Nucleus accumbens (tissue), 56 donors: ENCODE measurements at places on chromosomes 1 and 21.

GRCh38 chr1:214248311-214249085 is 32.5 kb upstream of the SMYD2 start:
- DNase-seq: no peak

GRCh38 chr1:169024800-169025271 is 81.7 kb upstream of the ATP1B1 start:
- DNase-seq: no peak

- DNase-seq: no peak
Observed at GRCh38 chr21:26715878-26716506, 129.2 kb downstream of the ADAMTS1 start.

DNA sequence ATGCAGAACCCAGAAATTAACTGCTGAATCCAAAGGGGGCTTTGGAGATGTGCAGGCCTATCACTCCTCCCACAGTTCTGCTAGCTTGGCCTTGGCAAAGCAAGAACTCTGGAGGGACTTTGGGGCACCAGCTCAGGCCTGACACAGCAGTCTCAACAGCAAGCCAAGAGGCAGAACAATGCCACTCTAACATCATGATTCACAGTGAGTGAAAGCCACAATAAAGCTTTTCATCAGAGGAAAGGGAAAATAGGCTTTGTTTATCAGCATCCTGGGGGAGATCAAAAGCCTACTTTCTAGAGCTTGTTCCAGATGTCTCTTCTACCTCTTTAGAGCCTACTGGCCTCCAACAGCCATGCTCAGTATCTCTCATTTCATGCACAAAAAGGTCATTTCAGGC is 283.4 kb downstream of the KCNH1 start:
- peak; percentile 12 for DNase-seq

GRCh38 chr1:196063294-196063693 is 544.9 kb downstream of the KCNT2 start:
- no peak for DNase-seq

GRCh38 chr1:61851235-61851634 is 109.0 kb downstream of the PATJ start:
- no peak for DNase-seq

DNA sequence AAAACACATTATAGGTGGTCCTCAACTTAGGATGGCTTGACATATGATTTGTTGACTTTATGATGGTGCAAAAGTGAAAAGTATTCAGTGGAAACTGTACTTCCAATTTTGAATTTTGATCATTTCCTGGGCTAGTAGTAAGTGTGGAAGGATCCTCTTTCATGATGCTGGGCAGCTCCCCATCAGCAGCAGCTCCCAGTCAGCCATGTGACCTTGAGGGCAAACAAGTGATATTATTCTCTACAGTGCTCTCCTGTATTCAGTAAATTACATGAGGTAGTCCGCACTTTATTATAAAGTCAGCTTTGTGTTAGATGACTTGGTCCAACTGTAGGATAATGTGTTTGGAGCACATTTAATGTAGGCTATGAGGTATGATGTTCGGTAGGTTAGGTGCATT is 36.4 kb downstream of the SLC22A15 start:
- no peak for DNase-seq

DNA sequence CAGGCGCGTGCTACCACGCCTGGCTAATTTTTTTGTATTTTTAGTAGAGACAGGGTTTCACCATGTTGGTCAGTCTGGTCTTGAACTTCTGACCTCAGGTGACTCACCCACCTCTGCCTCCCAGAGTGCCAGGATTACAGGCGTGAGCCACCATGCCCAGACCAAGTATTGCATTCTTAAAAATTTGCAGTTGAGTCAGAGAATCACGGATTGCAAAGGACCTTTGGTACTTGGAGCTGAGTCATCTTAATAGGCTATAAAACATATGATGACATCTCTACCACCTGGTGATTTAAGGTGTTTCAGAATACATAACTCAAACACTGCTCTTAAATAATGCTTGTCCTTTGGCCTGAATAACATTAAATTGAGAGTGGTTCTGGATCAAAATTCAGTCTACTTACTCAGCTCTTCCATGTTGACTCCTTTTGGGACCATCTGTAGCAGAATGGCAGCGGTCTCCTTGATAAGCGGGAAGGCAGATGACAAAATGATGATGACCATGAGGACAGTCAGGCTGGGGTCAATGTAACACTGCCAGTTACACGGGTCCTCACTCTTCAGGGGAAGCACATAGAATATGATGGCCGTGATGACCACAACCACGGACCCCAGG is 10.4 kb downstream of the SLC30A10 start:
- no peak for DNase-seq

- peak; percentile 91 for DNase-seq
Observed at GRCh38 chr1:45550401-45551351, at the start of gene AKR1A1. Gene AKR1A1 (plus strand): TSS chr1:45550826. CDS start chr1:45561795, 10,969 bp downstream.

GRCh38 chr1:26285366-26286063 is 5.6 kb downstream of the SH3BGRL3 start:
- no peak for DNase-seq

DNA sequence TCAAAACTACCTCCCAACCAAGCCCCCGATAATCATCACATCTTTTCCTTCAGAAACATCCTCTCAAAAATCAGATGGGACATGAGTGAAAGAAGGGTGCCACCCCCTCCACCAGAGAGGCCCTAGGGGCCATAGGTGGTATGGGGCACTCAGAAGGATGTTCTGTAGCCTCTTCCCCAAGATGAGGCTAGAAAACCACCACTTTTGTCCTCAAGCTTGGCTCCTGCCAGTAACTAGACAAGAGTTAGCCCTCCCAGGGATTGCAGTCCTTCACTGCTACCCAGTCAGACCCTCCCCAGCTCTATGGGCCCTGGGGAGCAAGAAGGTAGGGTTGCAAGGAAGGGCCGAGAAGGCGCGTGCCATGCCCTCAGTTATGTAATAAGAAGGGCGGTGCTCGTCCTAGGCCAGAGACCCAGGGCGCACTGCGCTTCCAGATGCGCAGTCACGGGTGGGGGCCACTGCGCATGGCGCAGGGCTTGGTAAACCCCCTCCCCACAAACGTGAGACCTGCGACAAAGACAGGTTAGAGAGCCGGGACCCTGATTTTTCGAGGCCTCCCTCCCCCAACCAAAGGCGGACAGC is 69.7 kb downstream of the CD46 start:
- DNase-seq: no peak

GRCh38 chr1:204725821-204726448 is 40.4 kb upstream of the LRRN2 start:
- DNase-seq: no peak

- no peak for DNase-seq
Observed at GRCh38 chr1:116817582-116818064, 63.4 kb downstream of the CD2 start.

- no peak for DNase-seq
Observed at GRCh38 chr1:9691691-9692090, 40.2 kb downstream of the PIK3CD start.

DNA sequence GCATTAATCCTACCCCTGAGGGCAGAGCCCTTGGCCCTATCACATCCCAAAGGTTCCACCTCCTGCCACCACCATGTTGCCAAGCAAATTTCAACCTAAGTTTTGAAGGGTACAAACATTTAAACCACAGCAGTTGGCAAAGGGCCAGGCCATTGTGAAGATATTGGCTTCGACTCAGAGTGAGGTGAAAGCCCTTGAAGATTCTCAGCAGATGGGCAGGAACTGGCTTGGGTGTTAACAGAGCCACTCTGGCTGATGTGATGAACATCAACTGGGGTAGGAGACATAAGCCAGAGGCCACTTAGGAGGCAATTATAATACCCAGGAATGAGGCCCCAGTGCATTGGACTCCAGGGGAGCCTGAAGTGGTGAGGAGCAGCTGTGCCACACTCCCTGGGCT is 207.7 kb upstream of the KAZN start:
- no peak for DNase-seq

DNA sequence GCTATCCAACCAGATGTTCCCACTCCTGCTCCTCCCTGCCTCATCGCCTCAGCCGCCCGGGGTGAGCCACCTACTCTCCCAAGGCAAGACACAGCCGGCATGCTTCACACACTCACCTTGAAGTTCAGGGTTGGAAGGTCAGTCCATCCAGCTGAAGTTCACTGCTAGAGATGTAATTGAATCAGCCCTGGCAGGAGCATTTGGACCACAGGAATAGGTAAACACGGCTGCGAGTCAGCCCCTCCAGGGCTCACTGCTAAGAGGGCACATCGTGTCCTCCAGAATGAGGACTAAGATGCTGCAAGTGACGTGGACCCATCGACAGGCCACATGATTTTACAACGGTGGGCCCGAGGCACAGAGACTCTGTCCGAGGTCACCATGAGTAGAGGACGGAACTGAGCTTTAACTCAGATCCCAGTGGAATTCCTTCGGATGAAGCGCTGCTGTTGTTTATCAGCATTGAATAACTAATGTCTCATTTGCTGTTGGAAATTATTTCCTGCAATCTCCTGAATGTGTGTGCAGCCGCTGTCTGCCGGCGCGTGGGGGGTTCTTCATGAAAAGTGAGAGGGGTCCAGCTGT is 41.9 kb downstream of the RSPH1 start:
- DNase-seq: no peak

DNA sequence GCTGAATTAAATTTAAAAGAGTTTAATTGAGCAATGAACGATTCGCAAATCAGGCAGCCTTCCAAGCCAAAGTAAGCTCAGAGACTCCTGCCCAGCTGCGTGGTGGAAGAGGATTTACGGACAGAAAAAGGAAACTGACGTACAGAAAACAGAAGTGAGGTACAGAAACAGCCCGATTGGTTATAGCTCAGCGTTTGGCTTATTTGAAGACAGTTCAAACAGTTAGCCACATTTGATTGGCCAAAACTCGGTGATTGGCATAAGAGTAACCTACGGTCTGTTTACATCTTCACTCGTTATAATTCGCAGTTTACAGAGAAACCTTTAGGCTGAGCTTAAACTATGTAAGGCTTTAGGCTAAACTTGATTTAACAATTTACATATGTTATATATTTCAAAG is 46.9 kb downstream of the CR1L start:
- no peak for DNase-seq

DNA sequence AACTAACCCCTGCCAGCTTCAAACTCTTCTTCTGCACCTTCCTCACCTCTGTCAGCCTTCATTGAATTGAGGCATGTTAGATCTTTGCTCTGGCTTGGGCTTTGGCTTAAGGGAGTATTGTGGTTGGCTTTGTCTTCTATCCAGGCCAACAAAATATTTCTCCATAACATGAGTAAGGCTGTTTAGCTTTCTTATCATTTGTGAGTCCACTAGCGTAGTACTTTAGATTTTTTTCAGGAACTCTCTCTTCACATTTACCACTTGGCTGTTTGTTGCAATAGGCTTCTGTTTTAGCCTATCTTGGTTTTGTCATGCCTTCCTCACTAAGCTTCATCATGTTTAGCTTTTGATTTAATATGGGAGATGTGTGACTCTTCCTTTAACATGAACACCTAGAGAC is 417.5 kb downstream of the NCAM2 start:
- no peak for DNase-seq

GRCh38 chr1:41622859-41623732 is 138.6 kb upstream of the EDN2 start:
- no peak for DNase-seq

DNA sequence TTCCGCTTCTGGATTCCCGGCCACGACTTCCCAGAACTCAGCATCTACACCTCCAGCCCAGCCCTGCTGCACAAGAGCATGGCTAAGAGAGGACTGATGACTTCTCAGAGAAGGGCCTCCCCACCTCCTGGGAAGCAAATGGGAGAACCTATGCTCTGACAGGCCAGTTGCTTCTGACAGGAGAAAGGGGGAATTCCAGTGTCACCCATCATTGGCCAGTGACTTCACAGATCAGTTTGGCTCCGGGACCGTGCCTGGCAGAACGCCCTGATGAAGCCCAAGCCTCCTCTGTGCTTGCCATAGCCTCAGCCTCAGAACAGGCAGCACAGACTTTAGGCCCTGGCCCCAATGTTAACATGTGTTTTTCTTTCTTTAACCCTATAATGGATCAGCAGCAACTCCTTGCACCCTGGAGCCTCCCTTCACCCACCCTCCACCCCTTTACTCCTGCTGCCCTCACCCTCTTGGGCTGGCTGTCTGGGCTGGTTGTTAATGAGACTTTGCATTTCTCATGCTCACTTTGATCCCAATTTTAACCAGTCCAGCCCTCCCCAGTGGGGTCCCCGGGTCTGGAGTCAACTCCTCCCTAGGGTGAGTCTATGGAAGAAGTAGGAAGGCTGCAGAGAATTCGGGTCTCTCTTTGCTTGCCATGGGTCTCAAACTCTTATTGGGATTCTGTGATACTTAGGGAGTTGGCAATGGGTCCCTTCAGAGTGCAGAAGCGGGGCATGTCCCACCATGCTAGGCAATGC is 42.7 kb upstream of the SLC30A1 start:
- no peak for DNase-seq

DNA sequence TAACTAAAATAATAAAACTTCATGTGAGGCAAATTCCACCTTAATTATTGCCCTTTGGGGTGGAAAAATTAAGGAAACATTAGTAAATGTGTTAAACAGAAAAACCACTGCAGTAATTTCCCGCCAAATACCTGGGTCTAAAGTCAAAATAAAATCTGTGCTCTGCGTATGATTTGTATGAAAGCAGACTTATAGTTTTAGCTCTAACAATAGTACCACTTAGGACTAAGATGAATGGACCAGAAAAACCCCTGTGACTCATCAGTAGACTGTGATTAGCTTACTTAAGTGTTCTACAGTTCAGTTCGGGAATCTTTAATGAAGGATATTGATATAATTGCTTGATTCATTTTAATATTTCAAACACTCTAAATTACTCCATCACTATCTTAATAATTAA is 23.3 kb upstream of the C1orf105 start:
- DNase-seq: no peak
